ENCODE measurements at places on chromosomes 2 and 18. TPM values are rescaled to one million over a fixed set of nuclear protein-coding genes. Genes with fewer than 3 reads are reported as not detected.

Gene IL1RL2
- total RNA-seq, result not detected

Gene TMEM17
- total RNA-seq, result 0.16 TPM

Gene POTEI
- total RNA-seq, result not detected

Gene RNF152
- total RNA-seq, result 0.78 TPM

Gene CHRNA1
- not detected for total RNA-seq
